Myometrial cell (primary cell): ENCODE measurements at places on chromosomes 6 and 20. TPM values are rescaled to one million over a fixed set of nuclear protein-coding genes. Genes with fewer than 3 reads are reported as not detected.

Gene MYB
- total RNA-seq, result 2.5 and 4.0 TPM in 2 replicates

Gene EBF4
- 1.1 and 2.9 TPM in 2 replicates for total RNA-seq

Gene C20orf144
- total RNA-seq, result 0.18 TPM in 1 of 2 replicates, not detected in the other

Gene TREML1
- total RNA-seq, result not detected in 2 replicates

Gene SIRPB1
- 1.2 and 1.8 TPM in 2 replicates for total RNA-seq

Gene FAM83C
- not detected in 2 replicates for total RNA-seq

Gene CGA
- total RNA-seq, result 1.7 and 4.6 TPM in 2 replicates

Gene PTCRA
- not detected in 2 replicates for total RNA-seq

Gene RAMACL
- total RNA-seq, result not detected in 2 replicates

Gene PI16
- not detected in 2 replicates for total RNA-seq

Gene GSTA3
- not detected in 2 replicates for total RNA-seq

Gene SRSF3
- 119 and 205 TPM in 2 replicates for total RNA-seq

Gene OVOL2
- total RNA-seq, result not detected in 2 replicates

Gene RBPJL
- not detected in 2 replicates for total RNA-seq

Gene C4B
- total RNA-seq, result 3.7 and 6.6 TPM in 2 replicates

Gene REV3L
- 15.3 and 17.2 TPM in 2 replicates for total RNA-seq

Gene SMOC2
- total RNA-seq, result not detected in 2 replicates

Gene PROKR2
- not detected in 2 replicates for total RNA-seq

Gene ZC2HC1B
- not detected in 2 replicates for total RNA-seq

Gene TRIM10
- total RNA-seq, result not detected in 2 replicates

Gene COL9A1
- total RNA-seq, result not detected in 2 replicates

Gene VSX1
- not detected in 2 replicates for total RNA-seq

Gene CASS4
- total RNA-seq, result 24.1 and 25.4 TPM in 2 replicates

Gene MACROD2
- not detected in 2 replicates for total RNA-seq

Gene AP5S1
- total RNA-seq, result 23.1 and 24.6 TPM in 2 replicates

Gene LIN28B
- not detected in 2 replicates for total RNA-seq

Gene CDSN
- total RNA-seq, result not detected in 2 replicates

Gene FOXC1
- 2.1 and 2.3 TPM in 2 replicates for total RNA-seq
